Fibroblast of skin of back (primary cell): ENCODE measurements at places on chromosomes 5 and 9.

DNA sequence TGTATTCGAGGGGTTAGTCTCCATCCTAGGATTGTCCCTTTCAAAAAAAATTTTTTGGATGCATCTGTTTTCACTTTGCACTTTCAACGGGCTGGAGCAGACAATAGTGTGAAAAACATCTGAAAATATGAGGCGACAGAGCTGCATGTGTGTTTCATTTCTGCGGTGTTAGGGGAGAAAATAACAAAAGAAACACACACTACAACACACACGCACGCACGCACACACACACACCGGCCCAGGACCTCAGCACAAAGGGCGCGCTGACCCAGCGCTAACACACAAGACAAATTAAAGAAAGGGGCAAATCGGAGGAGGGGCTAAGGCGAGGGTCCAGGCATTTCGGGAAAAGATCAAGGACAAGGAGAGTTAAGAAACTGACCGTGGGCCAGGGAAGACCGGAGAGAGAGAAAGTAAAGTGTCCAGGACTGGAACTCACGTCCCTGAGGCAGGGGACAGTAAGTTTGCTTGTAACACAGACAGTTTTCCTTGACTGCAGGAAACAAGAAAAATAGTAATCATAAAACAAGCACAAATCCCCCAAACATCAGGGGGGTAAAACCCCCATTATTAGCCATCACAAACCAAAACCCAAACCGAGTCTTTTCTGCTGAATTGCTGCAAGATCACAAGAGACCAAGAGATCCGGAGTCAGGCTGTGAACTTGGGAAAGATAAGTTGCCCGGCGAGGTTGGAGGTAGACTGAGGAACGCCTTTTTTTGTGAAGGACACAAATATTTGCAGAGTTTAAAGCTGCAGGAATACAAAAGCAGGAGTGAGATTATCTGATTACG, 302.1 kb downstream of the PARP8 start:
- no peak for DNase-seq

GRCh38 chr9:130024597-130024994, 18.4 kb downstream of the FNBP1 start:
- peak; percentile 37 for DNase-seq

DNA sequence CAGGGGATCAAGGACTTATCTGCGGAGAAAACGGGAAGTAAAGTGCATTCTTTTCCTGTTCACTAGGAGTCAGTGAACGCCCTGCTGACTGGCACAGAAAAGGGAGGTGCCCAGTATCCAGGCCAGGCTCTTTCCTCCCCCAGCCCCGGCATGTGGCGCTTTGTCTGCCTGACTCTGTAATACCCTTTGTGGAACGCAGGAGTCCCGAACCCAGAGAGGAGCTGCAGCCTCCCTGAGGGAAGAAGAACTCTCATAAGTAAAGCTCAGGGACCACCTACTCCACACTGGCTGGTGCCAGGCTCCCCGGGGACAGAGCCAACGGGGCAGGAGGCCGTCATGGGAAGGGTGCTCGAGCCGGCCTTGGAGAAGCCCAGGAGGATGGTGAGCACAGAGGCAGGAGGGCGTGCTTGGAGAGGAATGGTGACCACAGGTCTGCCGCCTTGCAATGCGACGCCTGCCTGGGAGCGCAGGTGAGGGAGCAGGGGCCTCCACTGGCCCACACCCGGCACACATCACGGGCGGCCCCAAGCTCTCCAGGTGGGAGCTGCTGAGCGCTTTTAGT, 31.5 kb downstream of the VAV2 start:
- DNase-seq: no peak

DNA sequence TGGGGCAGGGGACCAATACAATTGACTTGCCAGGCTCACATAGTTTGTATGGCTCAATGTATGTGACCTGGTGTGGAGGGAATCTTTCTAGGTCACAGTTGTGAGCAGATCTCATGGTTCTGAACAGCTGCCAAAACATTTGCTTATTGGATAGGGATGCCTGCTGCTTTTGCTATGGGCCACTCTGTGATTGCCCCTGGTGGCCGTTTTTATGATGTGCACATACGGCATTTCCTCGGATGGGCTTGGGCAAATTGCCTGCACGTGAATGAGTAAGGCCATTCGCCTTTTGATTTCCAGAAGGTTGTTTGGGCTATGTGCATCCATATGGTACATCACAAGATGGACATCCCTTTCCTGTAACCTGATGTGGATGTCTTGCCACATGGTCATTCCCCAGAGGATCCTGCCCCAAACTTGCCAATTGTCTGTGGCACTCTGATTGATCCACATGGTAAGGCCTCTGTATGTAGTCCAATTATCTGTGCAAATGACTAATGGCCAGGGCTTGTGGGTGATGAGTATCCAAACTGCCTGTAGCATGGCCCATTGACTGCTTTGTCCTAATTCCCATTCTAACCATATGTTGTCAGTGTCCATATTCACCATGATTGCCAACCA, 10.7 kb upstream of the SLC22A4 start:
- DNase-seq: peak; percentile 71

DNA sequence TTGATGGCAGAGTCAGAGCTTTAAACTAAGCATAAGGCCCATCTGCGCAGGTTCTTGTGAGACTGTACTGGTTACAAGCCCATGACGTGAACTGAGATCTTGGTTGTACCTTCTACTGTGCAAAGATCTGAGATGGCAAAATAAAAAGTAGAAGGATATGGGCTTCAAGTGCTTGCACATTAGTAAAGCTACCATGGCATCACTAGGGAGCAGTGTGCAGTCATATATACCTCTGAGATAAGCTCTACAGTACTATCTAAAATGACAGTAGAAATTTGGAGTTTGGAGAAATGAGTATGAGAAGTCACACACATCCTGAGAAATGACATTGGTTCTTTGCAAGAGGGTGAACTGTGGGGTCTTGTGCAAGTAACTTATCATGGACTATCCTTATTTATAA, 408.2 kb upstream of the PRR16 start:
- DNase-seq: peak; percentile 53
